ENCODE measurements at places on chromosomes 1 and 21.
A peak's percentile ranks its signal among the peaks of the same experiment; 100 is the strongest.

DNA sequence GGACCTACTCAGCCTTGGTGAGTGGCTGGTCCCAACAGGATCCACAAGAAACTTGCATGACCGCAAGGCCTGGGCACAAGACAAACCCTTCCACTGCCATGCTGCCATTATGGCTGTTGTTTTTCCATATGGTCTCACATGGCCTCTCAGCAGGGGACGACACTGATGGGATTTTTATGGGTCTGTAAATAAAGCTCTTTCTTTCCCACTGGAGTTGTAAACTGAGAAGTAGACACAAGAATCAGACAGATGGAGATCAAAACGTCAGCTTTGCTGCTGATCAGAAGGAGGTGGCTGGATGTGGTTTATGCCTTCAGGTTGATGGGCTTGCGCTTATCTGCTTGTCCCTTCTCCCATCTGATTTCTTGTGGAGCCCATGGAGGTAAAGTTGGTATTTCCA, 138.1 kb upstream of the KCNJ6 start:
- no peak for DNase-seq

- DNase-seq, result no peak
These were observed 1.8 kb upstream of the CDA start for GRCh38 chr1:20586953-20587660.

- DNase-seq, result no peak
These were observed 221.4 kb downstream of the BACH1 start for GRCh38 chr21:29520171-29520570.

DNA sequence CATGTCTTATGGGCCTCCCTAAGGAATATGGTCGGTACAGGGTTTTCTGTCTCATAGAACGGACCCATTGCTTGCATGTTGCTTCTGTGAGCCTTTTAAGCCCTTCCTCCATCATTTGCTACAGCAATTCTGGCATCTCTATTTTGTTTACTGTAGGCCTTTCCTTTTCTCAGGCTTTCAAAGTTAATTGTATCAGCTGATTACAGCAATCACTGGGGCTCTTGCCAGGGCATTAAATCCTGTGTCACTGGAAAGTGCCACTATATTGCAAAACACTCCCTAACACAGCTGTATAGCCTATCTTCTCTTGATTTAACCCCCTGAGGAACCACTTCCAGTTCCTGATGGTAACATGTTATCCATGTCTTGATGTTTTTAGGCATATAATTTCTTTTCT, 156.5 kb downstream of the PDE4B start:
- no peak for DNase-seq

GRCh38 chr1:174074757-174075156, 52.6 kb upstream of the RC3H1 start:
- no peak for DNase-seq

DNA sequence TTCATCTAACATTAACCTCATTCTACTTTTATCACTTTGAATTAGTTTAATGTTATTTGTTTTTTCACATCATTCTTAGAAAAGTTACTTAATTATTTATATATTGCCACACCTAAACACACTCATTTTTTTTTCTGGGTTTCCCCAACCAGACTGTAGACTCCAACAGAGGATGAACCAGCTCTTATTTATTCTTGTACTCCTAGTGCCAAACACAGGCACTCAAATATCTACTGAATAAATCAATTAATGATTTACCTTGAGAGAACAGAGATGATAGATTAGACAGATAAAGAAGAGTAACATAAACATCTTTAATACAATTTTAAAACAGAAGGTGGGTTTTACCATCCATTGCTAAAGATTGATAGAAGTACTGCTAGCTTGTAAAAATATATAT, 35.6 kb downstream of the EGLN1 start:
- no peak for DNase-seq

GRCh38 chr1:186139701-186140100, 235.4 kb downstream of the TPR start:
- peak; percentile 23 for DNase-seq

DNA sequence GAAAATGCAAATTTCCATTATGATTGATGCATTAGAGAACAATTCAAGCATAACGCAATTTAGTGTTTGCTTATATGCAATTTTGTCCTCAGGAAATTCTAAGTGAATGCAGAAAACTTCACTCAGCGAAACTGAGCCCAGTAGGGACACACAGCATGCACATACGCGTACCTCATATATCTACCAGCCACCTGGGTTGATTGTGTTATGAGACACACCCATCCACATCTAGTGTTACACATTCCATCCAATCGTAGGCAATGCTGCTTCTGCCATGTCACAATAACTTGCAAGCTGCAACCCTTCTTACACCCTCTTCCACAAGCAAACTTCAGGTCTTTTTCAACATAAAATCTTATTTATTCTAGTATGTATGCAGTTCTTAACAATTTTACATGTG, 312.9 kb downstream of the HHAT start:
- DNase-seq, result no peak

GRCh38 chr21:44911384-44912157, 9.1 kb downstream of the ITGB2 start:
- DNase-seq, result no peak

GRCh38 chr21:17673261-17674020, 60.7 kb upstream of the BTG3 start:
- peak; percentile 32 for DNase-seq

DNA sequence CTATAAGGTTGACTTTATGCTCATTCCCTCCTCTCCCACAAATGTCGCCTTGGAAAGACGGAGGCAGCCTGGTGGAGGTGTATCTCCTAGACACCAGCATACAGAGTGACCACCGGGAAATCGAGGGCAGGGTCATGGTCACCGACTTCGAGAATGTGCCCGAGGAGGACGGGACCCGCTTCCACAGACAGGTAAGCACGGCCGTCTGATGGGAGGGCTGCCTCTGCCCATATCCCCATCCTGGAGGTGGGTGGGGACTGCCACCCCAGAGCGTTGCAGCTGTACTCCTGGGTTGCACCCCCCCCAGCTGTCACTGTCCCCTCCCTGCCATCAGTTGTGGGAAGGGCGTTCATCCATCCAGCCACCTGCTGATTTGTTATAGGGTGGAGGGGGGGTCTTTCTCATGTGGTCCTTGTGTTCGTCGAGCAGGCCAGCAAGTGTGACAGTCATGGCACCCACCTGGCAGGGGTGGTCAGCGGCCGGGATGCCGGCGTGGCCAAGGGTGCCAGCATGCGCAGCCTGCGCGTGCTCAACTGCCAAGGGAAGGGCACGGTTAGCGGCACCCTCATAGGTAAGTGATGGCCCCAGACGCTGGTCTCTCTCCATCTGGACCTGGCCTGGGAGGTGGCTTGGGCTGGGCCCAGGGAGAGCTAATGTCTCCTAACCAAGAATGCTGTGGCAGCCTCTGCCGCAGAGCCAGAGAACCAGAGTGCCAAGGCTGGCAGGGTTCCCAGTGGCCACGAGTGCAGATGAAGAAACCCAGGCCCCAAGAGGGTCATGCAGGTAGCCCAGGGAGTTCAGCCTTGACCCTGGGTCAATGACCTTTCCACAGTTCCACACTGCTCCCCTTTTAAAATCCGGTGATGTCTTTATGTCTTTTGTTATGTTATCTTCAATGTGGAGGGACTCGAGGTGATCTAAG, 13.1 kb downstream of the PCSK9 start:
- DNase-seq, result no peak

DNA sequence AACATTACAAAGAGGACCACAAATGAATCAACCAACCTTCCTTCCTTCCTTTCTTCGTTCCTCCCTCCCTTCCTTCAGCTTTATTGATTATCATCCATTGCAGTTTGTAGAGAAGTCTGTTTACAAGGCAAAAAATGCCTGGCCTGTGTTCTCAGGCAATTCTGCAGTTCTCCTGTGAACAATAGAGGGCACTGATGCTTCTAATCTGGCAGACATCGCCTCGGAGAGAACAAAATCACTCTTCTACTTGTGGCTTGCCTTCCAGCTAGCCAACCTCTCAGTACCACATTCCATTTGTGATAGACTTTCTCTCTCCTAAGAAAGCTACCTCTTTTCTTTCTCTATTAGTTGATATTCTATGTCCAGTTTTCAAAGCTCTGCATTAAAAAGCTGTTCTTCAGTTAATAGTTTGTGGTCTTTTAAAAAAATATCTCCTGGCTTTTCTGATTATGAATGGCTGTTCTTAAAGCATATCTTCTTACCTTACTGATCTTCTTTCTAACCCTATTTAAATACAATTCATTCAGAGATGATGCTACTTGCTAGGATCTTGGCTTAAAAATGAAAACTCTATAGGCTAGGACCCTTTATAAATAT, 26.9 kb upstream of the ESRRG start:
- DNase-seq, result peak; percentile 4

Data from BJ (cell line).